GM23338 (cell line): ENCODE measurements at places on chromosomes 4 and X. TPM values are rescaled to one million over a fixed set of nuclear protein-coding genes. Genes with fewer than 3 reads are reported as not detected.
A peak's percentile ranks its signal among the peaks of the same experiment; 100 is the strongest.

Gene XAGE1A
- total RNA-seq: not detected in 2 replicates

Gene HOPX
- total RNA-seq: not detected in 2 replicates

Gene MGARP
- 2.4 and 2.8 TPM in 2 replicates for total RNA-seq

Gene FAM184B
- 0.31 and 0.49 TPM in 2 replicates for total RNA-seq

Gene GPC4
- total RNA-seq: 183 and 184 TPM in 2 replicates

Gene CAMK2D
- 10.8 and 14.6 TPM in 2 replicates for total RNA-seq

Gene DDIT4L
- total RNA-seq: 7.0 and 11.5 TPM in 2 replicates

Gene LGI2
- 6.2 and 8.0 TPM in 2 replicates for total RNA-seq

Gene ESX1
- not detected in 2 replicates for total RNA-seq

Gene MAGEA2B
- 0.42 and 4.5 TPM in 2 replicates for total RNA-seq

GRCh38 chr4:165656829-165657490, 216.1 kb upstream of the TLL1 start:
- peak; percentile 41 for DNase-seq

DNA sequence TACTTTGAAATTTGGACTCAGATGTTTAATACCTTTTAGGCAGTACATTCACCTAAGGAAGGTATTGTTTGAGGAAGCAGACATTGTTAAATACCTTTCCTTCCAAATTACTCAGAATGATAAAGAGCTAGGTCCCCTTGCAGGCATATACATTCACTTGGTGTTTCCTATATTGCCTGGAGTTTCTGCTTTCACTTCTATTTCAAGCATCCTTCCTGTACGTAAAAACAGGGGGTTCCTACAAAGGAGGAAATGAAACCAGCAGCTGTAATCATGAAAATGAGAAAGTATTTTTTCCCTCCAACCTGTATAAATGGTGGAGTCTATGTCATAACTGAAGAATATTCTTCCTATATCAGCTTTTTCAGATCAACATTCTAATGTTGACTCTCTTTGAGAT, 90.4 kb upstream of the RASGEF1B start:
- DNase-seq: no peak

DNA sequence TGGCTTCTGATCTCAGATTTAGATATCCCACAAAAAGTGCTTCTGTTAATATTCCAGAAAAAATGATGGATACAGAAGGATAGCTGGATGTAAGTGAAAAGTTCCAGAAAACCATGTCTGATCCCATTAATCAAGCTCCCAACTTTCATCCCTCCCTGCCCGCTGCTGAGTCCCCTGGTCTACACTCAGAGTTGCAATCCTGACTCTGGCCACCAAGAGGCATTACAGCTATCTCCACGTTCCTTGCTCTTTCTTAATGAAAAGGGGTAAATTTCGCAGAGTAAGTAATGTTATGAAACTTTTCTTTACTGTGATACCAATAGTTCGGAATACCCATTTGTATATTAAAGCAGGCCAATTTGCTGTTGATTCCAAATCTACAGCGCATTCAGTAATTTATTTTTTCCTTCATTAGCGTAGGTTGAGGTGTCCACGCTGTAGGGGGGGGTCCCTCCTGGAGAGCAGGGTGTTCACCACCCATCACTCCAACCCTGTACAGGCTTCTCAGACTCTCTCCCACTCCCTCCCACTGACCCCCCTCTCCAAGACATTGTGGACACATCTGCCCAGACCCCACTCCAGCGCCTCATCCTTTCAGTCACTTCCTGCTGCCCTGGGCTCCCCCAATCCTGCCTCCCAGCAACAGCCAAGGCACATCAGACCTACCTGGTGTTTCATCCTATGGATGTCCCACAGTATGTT, 55.1 kb downstream of the RAB40A start:
- DNase-seq: peak; percentile 67

- no peak for DNase-seq
These were observed 18.6 kb downstream of the PI4K2B start for GRCh38 chr4:25252230-25253070.

DNA sequence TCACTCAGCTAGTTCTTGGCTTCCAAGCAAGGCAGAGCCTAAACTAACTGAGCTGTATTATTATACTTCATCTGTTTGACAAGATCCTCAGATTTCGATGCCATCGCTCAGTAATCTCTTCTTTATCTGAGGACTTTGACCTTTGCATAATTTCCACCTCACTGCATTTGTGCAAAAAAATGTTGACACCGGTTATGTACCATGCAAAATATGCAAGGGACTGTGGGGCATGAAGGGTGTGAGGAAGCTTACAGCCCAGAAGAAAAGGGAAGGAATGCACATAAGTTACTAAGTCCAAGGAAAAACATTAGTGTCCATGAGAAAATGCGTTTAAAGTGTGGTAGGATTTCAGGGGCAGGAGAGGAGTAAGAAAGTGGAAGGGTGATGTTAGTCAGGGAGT, 295.4 kb downstream of the PACRGL start:
- no peak for DNase-seq

DNA sequence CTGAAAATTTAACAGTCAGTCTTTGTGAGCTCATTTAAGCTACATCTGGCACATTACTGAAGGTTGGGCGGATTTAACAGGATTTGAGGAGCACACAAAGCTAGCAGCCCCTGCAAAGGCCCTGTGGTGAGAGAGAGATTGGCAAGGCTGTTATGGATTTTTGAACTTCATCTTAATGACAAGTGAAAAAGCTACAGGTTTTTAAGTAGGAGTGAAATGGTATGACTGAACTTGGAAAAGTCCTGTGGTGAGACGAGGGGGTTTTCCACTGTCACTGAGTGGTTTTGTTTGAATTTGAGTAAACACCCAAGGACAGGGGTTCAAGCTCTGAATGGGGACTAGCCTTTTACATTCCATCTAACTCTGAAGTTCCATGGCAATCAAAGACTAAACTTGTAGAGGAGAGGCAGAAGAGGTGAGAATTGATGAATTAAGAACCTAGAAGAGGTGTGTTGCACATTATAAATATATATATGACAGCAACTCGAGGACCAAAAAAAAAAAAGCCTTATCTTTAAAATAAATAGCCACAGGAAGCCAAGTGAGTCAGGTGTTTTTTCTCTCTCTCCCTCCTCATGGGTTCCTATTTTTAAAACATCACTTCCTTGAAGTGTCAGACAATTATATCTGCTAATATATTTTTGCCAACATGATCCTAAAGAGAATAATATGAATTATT, 47.8 kb upstream of the CLNK start:
- DNase-seq: no peak

- DNase-seq: no peak
These were observed 38.6 kb upstream of the GPR101 start for GRCh38 chrX:137072396-137072795.

DNA sequence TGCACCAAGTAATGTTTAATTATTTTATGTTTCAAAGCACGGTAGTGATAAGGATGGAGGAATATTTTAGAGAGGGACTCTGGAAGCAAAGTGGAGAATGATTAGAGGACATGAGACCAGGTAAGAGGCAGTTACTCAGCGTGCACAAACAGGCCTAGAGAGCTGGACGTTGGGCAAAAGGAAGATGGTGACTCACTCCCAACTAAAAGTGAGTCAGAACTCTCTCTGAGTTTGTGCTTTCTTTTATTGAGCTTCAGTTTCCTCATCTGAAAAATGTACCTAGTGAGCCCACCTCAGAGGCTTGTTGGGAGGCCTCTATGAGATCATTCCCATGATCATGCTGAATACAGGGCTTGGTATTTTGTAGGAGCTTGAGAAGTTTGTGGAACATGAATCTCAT, 1.6 kb upstream of the ZC4H2 start:
- no peak for DNase-seq

- DNase-seq: no peak
These were observed 11.9 kb downstream of the CA5B start for GRCh38 chrX:15749642-15750610.

- no peak for DNase-seq
These were observed 108.0 kb upstream of the PCDH18 start for GRCh38 chr4:137640156-137640837.

DNA sequence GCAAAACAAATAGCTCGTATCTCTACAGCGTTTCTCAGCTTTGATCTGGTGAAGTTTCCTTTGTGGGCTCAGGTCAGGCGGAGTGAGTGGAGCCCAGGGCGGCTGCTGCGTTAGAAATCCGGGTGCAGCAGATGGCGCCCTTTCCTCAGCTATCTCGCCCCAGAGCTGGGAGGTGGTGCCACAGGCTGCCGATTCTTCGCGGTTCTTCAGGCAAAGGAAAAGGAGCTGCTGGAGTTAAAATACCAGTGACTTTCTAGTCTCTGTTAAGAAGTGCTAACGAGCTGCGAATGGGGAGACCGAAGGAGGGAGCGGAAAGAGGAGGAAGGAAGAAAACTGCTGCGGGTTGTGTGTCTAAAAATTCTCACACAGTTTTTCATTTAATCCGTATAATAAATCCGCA, 114.6 kb downstream of the CPE start:
- peak; percentile 94 for DNase-seq

- no peak for DNase-seq
These were observed 41.6 kb upstream of the UGT2B7 start for GRCh38 chr4:69054578-69055200.

DNA sequence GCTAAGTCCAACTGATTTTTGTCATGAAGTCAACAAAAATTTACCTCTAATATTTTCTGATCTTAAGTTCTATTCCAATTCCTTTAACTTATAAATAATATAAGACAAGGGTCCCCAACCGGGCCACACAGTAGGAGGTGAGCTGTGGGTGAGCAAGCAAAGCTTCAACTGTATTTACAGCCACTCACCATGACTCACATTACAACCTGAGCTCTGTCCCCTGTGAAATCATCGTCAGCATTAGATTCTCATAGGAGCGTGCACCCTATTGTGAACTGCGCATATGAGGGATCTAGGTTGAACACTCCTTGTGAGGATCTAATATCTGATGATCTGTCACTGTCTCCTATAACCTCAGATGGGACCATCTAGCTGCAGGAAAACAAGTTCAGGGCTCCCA, 227.4 kb downstream of the MAPK10 start:
- DNase-seq: no peak

DNA sequence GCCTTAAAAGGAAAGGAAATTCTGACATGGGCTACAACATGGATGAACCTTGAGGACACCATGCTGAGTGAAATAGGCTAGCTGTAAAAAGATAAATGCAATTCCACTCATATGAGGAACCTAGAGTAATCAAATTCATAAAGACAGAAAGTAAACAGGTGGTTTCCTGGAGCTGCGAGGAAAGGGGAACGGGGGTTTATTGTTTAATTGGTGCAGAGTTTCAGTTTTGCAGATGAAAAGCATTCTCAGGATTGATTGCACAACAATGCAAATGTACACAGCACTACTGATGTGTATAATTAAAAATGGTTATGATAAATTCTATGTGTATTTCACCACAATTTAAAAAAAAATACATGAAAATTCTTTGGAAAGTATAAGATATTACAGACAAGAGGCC, 24.0 kb downstream of the PLRG1 start:
- no peak for DNase-seq

GRCh38 chr4:146275370-146275769, 61.0 kb downstream of the REELD1 start:
- no peak for DNase-seq

DNA sequence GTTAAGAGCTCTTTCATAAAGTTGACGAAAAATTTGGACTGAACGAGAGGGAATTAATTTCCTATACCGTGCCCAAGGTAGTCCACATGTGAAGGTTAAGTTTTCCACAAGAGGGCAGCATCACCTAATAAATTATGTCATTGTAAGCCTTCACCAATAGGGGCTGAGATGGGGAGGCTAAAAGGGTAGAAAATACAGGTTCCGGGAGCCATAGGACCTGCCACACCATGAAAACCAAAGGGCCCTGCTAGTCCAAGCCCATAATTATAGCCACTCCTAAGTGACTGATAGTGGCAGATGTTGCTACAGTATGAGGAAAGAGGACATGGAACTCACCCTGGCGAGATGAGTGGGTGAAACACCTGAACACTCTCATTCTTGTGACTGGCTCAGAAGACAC, 122.2 kb downstream of the SHROOM4 start:
- peak; percentile 83 for DNase-seq

GRCh38 chr4:28073860-28074555, 1213.4 kb downstream of the STIM2 start:
- DNase-seq: peak; percentile 58
